ENCODE measurements at places on chromosomes 6 and 20. TPM values are rescaled to one million over a fixed set of nuclear protein-coding genes. Genes with fewer than 3 reads are reported as not detected.

KCNG1 gene
- 54.6 TPM for total RNA-seq

DEFB132 gene
- not detected for total RNA-seq

KIAA1755 gene
- total RNA-seq: not detected

ZNF76 gene
- total RNA-seq: 47.5 TPM

AKAP12 gene
- total RNA-seq: 1,220 TPM

GRCh38 chr6:39488255-39488879 is 165.9 kb upstream of the KCNK16 start:
- peaks cover 50% of the 10 kb centered on the region for H3K27me3 ChIP-seq
- no peaks in the 10 kb centered on the region for H3K36me3 ChIP-seq
- no peak overlapping the region for H3K27ac ChIP-seq
- DNase-seq: no peak
- no peaks in the 10 kb centered on the region for H3K4me1 ChIP-seq
- no peak overlapping the region for H3K4me3 ChIP-seq
